Central memory CD8-positive, alpha-beta T cell (primary cell): ENCODE measurements at places on chromosomes 12 and 14.

DNA sequence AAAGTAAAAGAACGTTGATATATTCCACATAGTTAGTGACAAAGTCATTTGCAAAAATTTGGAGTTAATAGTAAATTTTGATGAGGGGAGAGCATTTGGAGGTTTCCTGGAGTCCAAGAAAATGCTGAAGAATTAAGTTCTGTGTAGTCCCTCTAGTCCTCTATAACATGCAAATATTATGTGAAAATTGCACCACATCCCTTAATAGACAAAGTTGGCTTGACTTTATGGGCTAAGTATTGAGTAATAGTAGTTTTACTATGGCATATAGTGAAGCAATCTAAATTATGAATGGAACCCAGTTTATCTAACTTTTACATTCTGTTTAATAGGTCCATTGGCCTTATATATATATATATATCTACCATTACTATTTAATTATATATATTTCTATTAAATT lies 66.4 kb upstream of the DCN start:
- DNase-seq: no peak
- no peak overlapping the region for H3K27ac ChIP-seq
- H3K4me1 ChIP-seq: no peaks in the 10 kb centered on the region
- no peaks in the 10 kb centered on the region for H3K36me3 ChIP-seq
- no peak overlapping the region for H3K4me3 ChIP-seq

DNA sequence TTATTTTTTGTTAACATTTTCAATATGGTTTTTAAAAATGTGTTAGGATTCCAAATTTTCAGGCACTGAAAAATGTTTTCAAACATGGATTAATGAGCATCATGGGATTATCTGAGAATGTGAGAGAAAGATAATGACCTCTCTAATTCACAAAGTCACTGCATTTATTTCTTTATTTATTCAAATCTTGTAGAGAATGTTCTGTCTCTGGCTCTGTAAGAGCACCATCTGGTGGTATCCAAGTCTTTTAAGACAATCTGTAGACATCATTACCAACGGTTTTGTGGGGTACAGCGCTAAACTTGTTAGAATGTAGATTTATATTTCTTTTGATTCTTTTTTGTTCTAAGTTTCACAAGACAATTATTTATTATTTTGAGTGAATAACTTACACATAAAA lies 956.0 kb upstream of the NOVA1 start:
- no peak for DNase-seq
- H3K4me1 ChIP-seq: no peaks in the 10 kb centered on the region

DNA sequence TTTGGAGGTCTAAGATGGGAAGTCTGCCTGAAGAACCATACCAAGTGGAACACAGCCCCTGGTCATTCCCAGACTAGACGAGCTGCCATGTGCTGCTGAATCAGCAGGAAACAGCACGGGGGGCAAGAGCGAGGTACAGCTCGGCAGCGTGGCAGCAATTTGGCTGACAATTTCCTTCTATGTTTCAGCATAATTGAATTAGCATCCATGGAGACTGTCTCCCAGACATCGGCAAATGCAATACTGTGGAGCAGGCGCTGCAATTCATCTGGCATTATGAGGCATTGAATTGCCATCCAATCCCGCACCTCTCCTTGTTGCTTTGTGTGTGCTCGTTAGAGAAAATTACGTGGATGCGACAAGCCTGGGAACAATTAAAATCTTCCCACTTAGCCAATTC lies 46.0 kb upstream of the CCDC60 start:
- H3K27me3 ChIP-seq: no peaks in the 10 kb centered on the region
- no peaks in the 10 kb centered on the region for H3K36me3 ChIP-seq
- H3K27ac ChIP-seq: no peak overlapping the region
- no peaks in the 10 kb centered on the region for H3K4me1 ChIP-seq

DNA sequence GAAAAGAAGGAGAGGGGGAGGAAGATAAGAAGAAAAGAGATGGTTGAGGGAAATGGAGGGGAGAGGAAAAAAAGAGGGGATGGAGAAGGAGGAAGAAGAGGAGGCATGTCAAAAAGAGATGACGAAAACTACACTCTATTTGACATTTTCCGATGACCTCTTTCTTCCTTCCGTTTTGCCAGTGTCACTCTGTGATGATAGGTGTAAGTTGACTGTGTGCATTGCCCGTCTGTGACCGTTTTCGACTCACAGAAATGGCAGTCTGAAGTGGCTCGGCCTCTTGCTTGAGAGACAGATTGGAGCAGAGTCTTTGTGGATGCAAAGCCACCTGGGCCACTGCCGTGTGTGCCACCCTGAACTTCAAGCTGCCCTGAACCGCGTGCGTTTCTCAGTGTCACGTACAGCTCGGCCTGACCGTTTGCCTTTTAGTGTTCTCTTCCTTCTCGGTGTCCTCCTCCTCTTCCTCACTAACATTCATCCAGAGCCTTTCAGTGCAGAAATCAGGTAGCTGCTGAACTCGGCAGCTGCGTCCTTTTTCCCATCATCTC lies 32.7 kb downstream of the ELK3 start:
- H3K4me1 ChIP-seq: peaks cover 15% of the 10 kb centered on the region
- no peak overlapping the region for H3K4me3 ChIP-seq
- H3K27me3 ChIP-seq: no peaks in the 10 kb centered on the region
- peak overlapping the region; percentile 71 for H3K27ac ChIP-seq
- DNase-seq: no peak

DNA sequence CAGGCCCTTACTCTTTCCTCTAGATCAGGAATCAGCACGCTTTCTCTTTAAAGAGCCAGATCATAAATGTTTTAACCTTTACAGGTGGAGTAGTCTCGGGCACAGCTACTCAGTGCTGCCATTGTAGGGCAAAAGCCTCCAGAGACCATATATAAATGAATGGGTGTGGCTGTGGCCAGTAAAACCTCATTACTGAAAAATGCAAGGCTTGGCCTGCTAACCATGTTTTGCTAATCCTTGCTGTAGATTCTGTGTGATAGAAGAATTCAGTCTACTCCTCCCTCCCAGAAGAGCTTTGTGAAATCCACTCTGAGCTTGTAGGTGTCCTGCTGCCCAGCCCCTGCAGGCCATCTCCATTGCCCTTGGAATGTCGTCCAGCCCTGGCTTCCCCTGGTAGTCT lies 58.1 kb downstream of the HSP90AA1 start:
- H3K27ac ChIP-seq: no peak overlapping the region
- no peak for DNase-seq
- H3K4me1 ChIP-seq: no peaks in the 10 kb centered on the region
- H3K36me3 ChIP-seq: peaks cover 74% of the 10 kb centered on the region
- no peak overlapping the region for H3K4me3 ChIP-seq
- H3K27me3 ChIP-seq: no peaks in the 10 kb centered on the region

- no peaks in the 10 kb centered on the region for H3K36me3 ChIP-seq
- DNase-seq: no peak
- no peak overlapping the region for H3K27ac ChIP-seq
- H3K4me1 ChIP-seq: no peaks in the 10 kb centered on the region
- no peaks in the 10 kb centered on the region for H3K27me3 ChIP-seq
- no peak overlapping the region for H3K4me3 ChIP-seq
Measured at GRCh38 chr14:32354716-32355115, 25.6 kb downstream of the AKAP6 start.

DNA sequence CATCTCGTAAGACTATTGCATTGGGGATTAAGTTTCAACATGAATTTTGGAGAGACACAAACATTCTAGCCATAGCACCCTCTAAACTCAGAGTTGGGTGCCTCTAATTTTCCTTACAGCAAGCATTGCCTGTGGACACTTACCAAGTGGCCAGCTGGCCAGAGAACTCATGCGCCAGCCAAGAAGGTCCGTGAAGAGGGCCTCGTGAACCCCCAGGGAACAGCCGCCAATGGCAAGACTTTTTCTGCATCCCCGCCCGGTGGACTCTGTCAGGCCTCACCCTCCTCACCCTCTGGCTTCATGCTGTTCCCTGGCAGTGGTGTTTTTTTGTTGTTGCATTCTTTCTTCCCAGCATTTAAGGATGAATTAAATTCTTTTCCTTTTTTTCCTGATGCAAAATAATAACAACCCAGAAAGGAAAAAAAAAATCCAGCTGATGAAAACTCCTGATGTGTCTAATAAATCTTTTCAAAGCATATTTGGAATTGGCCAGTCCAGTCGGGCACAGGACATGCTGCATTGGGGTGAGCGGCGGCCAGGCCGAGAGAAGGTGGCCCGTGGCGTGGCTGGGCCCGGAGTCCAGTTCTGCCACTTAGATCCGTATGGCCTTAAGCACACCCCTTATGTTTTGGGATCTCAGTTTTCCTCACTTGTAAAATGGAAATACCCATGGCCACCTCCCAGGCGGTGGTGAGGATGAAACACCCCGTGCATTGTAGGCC lies 191.9 kb upstream of the DIO3 start:
- H3K4me1 ChIP-seq: no peaks in the 10 kb centered on the region
- H3K27me3 ChIP-seq: peaks cover 49% of the 10 kb centered on the region

GRCh38 chr14:61569812-61570548 lies 125.3 kb upstream of the HIF1A start:
- peaks cover 7% of the 10 kb centered on the region for H3K36me3 ChIP-seq
- H3K27ac ChIP-seq: no peak overlapping the region
- H3K4me1 ChIP-seq: peaks cover 23% of the 10 kb centered on the region
- peaks cover 8% of the 10 kb centered on the region for H3K27me3 ChIP-seq
- peak overlapping the region; percentile 57 for H3K4me3 ChIP-seq

GRCh38 chr14:85186082-85186481 lies 343.9 kb upstream of the FLRT2 start:
- H3K27me3 ChIP-seq: no peaks in the 10 kb centered on the region
- no peaks in the 10 kb centered on the region for H3K36me3 ChIP-seq
- no peak overlapping the region for H3K4me3 ChIP-seq
- no peaks in the 10 kb centered on the region for H3K4me1 ChIP-seq
- DNase-seq: no peak

DNA sequence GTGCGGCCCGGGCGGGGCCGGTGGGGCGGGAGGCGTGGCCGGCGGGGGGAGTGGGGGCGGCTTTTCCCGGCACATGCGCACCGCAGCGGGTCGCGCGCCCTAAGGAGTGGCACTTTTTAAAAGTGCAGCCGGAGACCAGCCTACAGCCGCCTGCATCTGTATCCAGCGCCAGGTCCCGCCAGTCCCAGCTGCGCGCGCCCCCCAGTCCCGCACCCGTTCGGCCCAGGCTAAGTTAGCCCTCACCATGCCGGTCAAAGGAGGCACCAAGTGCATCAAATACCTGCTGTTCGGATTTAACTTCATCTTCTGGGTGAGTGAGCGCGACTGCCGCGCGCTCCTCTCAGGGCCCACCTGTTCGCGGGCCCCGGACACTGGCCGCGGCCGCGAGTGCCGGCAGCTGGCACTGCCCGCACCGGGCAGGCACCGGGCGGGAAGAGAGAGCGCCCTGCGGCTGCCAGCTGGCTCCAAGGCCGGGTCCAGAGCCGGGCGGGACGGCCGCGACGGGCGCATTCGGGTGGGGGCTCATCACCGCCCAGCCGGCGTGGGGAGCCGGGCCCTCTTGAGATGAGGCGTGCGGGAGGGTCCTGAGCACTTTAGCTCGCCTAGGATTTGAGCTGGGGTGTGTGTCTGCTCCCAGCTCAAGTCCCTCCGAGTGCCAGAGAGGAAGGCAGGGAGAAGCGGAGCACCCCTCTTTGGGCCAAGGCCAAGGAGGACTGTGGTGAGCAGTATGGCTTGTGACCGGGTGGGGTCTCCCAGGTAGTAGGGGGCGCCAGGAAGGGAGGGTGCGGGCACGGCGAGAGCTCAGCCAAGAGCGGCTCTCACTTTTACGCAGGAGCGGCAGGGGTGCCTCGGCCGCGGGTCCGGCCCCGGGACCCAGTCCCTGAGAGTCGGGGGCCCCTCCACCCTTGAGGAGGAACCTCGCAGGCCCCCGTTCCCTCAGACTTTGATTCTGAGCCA lies at the start of gene CD9:
TSS of gene CD9 (plus strand) at position 145 of the 957 bp plus-strand sequence. CDS start at position 245, 100 bp downstream.
- H3K27me3 ChIP-seq: peaks cover 57% of the 10 kb centered on the region
- no peak for DNase-seq
- peak within 1 kb of the TSS; percentile 27 for H3K4me3 ChIP-seq
- peaks cover 6% of the 10 kb centered on the region for H3K4me1 ChIP-seq

GRCh38 chr12:105267711-105268110 lies 31.7 kb upstream of the APPL2 start:
- no peaks in the 10 kb centered on the region for H3K36me3 ChIP-seq
- no peaks in the 10 kb centered on the region for H3K4me1 ChIP-seq
- DNase-seq: no peak
- no peak overlapping the region for H3K27ac ChIP-seq

GRCh38 chr14:64878837-64879634 lies 671 bp downstream of the SPTB start:
- no peaks in the 10 kb centered on the region for H3K4me1 ChIP-seq
- H3K36me3 ChIP-seq: no peaks in the 10 kb centered on the region
- H3K4me3 ChIP-seq: peak overlapping the region; percentile 79
- peaks cover 84% of the 10 kb centered on the region for H3K27me3 ChIP-seq

DNA sequence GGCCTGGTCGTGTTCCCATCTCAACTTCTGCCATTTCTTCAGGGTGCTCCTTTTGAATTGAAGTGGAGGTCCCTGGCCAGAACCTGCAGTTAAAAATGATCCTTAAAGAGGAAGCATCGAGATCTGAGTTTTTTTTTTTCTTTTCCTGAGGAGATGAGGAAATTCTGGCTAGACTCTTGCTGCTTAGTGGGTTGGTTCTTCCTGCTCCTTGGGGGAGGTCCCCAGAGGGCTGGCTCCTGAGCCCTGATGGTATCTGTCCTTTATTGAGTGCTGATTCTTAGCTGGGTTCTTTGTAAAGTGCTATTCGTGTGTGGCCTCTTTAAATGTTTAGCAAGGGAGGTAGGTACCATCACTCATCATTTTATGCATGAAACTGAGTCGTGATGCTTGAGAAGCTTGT lies 11.7 kb downstream of the PELI2 start:
- H3K4me3 ChIP-seq: no peak overlapping the region
- peaks cover 59% of the 10 kb centered on the region for H3K27me3 ChIP-seq
- H3K36me3 ChIP-seq: peaks cover 7% of the 10 kb centered on the region

DNA sequence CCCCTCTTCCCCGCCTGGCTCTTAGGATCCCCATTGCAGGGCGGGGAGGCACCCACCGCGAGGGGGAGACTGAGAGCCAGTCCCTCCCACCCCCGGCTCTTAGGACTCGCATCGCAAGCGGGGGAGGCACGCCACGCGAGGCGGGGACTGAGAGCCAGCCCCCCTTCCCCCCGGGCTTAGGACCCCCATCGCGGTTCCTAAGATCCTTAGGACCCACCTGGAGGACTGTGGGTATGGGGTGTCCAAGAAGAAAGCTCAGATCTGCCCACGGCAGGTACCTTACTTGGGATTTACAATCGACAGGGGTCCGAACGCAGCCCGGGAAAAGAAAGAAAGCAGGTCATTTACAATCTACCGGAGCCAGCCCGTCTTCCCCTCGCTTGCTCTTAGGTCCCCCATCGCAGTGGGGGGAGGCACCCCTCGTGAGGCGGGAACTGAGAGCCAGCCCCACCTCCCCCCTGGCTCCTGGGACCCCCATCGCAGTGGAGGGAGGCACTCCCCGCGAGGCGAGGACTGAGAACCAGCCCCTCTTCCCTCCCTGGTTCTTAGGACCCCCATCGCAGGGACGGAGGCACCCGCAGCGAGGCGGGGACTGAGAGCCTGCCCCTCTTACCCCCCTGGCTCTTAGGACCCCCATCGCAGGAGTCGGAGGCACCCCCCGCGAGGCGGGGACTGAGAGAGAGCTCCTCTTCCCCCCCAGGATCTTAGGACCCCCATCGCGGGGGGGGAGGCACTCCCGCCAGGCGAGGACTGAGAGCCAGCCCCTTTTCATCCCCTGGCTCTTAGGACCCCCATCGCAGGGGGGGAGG lies 43.7 kb downstream of the DDX11 start:
- peak; percentile 56 for DNase-seq
- H3K4me1 ChIP-seq: peaks cover 11% of the 10 kb centered on the region
- H3K36me3 ChIP-seq: peaks cover 3% of the 10 kb centered on the region
- H3K27ac ChIP-seq: no peak overlapping the region
- peaks cover 18% of the 10 kb centered on the region for H3K27me3 ChIP-seq
- H3K4me3 ChIP-seq: peak overlapping the region; percentile 78

GRCh38 chr12:112538740-112539139 lies 120.0 kb downstream of the PTPN11 start:
- no peak overlapping the region for H3K27ac ChIP-seq
- H3K27me3 ChIP-seq: peaks cover 26% of the 10 kb centered on the region
- H3K36me3 ChIP-seq: no peaks in the 10 kb centered on the region
- no peak overlapping the region for H3K4me3 ChIP-seq
